ENCODE measurements at places on chromosomes 2 and 18.

GRCh38 chr2:163210430-163210918 is 371.9 kb upstream of the KCNH7 start:
- peak; percentile 14 for DNase-seq

GRCh38 chr2:218263817-218264641 is 3.2 kb downstream of the GPBAR1 start:
- DNase-seq, result no peak

GRCh38 chr2:29834624-29835023 is 86.8 kb downstream of the ALK start:
- no peak for DNase-seq

- no peak for DNase-seq
These were observed 5.8 kb downstream of the GAD1 start for GRCh38 chr2:170822290-170823087.

- DNase-seq, result no peak
These were observed 264.4 kb downstream of the NEDD4L start for GRCh38 chr18:58308463-58308862.

DNA sequence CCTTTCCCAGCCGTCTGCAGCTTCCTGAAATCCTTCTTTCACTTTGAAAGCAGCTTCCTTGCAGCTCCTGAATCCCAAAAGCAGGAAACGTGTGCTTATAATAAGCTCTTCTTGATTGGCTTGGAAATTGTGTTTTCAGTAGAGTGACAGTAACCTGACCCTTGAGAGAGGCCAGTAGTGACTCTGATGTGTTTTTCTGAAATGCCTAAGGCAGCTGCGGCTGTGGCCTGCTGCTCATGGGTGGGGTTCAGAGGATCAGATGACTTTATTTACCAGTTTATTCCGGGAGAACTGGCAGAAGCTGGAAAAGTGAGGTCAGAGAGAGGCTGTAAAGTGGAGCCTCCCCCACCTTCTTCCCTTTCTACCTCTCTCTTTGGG is 31.9 kb upstream of the RPIA start:
- DNase-seq, result no peak

GRCh38 chr18:74804677-74805076 is 207.0 kb downstream of the ZNF407 start:
- DNase-seq, result no peak

DNA sequence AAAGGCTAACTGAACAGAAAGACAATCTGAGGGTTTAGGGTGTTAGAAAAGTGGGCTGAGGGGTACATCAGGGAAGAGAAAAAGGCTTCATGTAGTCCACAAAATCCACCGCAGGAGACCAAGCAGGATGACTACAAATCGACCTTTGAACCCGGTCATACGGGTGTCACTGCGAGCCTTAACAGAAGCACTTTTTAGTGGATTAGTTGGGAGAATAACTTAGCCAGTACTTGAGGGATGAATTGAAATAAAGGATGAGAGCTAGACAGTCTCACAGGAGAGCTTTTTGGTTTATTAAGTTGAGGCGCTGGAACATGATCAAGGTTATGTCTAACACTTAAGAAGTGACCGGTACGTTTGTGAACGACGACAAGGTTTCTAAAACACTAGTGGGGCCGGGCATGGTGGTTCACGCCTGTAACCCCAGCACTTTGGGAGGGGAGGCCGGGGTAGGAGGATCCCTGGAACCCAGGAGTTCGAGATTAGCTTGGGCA is 217.7 kb downstream of the MCFD2 start:
- no peak for DNase-seq

DNA sequence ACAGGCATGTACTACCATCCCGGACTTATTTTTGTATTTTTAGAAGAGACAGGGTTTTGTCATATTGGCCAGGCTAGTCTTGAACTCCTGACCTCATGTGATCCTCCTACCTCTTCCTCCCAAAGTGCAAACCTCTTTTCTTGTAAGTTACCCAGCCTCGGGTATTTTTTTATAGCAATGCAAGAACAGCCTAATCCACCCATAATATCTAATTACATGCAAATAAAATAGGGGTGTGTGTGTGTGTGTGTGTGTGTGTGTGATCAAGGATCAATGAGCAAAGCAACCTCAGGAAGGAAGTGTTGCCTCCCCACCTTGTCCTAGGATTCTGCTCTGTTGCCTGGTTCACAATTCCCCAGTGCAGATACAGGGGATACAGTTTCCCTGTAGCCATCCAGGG is 45.6 kb downstream of the NGEF start:
- DNase-seq, result no peak

DNA sequence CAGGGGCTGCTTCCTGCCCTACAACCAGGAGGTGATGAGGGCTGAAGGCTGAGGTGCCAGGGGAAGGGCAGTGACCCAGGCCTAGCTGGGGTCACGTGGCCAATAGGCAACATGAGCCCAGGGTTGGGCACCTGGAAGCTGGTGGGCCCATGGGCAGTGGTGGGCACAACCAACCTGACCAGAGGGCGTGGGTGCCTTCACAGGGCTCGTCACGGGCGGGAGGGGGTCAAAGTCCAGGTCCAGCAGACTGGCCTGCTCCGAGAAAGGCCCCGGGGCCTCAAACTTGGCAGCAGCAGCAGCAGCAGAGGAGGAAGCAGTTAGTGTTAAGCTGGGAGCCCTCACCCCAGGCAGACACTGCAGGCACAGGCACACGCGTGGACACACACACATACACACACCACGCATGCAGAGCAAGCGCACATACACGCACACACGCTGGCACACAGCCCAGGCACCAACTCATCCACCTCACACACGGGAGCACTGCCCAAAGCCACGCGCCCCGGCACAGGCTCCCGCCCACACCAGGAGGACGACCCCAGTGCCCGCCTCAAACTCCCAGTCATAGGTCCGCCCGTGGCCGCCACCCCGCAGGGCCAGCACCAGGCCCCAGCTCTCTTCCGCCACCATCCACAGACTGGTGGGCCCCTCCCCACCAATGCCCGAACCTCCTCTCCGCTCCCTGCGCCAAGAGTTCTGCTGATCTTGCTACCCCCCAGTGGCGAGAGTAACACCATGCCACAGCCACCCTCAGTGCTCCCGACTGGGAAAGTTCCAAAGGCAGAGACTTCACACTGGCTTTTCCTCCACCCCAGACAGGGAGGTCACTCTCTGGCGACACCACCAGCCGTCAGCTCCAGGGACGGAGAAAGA is 53.0 kb downstream of the BIN1 start:
- no peak for DNase-seq

- no peak for DNase-seq
These were observed 258.3 kb downstream of the SETBP1 start for GRCh38 chr18:44938720-44939665.

DNA sequence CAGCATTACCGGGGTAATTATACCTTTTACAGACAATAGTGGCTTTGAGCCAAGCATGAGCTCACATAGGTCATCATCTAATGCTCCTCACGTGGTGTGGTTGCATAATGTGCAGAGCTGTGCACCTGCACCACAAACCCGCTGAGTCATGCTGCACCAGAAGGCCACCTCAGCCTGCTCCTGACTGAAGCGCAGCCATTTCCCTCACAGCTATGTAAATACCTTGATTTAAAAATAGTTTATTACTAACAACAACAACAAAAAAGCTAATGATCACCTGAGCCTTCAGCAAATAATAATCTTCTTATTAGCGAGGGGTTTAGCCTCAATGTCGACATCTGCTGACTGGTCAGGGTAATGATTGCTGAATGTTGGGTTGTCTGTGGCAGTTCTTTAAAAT is 238.8 kb downstream of the MBD5 start:
- DNase-seq, result no peak

All from fibroblast of the conjunctiva (primary cell).